ENCODE measurements at places on chromosomes 11 and 22.
A peak's percentile ranks its signal among the peaks of the same experiment; 100 is the strongest.

DNA sequence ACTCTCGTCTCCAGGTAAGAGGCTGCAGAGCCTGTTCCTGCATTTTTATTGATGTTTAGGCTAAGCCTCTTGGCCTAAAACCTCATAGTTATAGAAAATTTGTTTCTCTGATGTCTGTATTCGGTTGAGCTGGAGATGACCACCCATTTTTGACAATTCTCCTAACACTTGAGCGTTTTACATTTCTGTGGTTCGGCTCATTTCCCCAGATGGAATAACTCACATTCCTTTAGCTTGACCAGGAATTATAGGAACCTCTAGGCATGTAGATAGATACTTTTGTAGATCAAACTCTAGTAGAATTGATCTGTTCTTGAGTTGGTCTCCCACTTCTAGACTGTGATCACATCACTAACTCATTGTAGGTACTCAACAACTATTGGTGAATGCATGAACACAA lies 172.6 kb upstream of the CADM1 start:
- H3K4me1 ChIP-seq = no peaks in the 10 kb centered on the region
- H3K36me3 ChIP-seq = no peaks in the 10 kb centered on the region
- no peaks in the 10 kb centered on the region for H3K27me3 ChIP-seq
- no peak for DNase-seq
- H3K27ac ChIP-seq = no peak overlapping the region
- no peak overlapping the region for H3K4me3 ChIP-seq

DNA sequence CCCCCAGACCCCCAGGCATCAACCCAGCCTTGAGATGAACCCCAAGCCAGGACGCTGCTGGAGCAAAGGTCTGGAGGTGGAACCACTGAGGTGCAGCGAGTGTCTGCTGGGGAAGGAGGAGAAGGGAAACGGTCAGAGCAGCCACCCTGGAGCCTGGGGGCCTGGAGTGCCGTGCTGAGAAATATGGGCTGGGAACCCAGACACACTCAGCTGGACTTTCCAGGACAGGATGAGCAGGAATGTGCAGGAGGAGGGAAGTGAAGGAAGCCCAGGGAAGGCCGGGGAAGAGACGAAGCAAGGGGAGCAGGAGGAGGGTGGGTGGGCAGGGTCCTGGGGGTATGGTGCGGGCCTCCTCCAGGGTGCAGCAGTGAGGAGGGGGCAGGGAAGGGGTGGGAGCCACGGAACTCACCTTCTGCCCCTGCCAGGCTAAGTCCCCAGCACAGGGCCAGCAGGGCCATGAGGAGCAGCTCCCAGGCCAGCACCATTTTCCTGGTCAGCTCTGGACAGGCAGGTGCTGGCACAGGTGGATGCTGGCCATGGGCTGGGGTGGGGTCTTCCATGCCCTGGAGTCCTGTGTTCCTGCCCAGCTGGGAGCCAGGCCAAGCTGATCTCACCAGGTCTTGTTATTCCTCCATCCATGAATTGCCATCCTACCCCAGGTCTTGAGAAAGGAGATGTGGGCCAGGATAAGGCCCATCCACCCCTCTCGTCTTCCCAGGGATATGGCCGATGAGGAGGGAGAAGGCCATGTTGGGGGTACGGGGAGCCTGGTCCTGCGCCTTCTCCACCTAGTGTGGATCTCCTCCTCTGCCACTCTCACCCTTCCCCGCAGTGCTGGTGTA lies 40.0 kb downstream of the CSF2RB start:
- H3K36me3 ChIP-seq = peaks cover 2% of the 10 kb centered on the region
- H3K27ac ChIP-seq = no peak overlapping the region
- no peak for DNase-seq

DNA sequence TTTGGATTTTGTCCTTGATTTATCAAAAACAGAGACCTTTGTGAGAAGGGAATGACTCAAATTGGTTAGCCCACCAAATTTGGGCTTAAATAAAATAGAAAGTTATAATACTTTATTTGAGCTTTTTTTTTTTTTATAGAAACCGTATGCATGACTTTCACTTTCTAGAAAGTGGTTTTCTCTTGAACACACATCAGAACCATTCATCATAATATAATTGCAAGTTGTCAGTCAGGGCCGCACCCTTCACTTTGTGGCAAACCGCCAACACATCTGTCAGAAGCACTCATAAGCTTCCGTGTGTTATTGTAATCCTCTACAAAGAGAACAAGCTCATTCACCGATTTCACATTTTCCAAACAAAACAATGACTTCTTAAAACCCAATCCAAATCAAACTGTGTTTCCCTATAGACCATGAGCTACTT lies 76.1 kb downstream of the SOX6 start:
- DNase-seq = peak; percentile 13
- no peak overlapping the region for H3K27ac ChIP-seq
- no peak overlapping the region for H3K4me3 ChIP-seq
- no peaks in the 10 kb centered on the region for H3K27me3 ChIP-seq
- peaks cover 2% of the 10 kb centered on the region for H3K4me1 ChIP-seq

DNA sequence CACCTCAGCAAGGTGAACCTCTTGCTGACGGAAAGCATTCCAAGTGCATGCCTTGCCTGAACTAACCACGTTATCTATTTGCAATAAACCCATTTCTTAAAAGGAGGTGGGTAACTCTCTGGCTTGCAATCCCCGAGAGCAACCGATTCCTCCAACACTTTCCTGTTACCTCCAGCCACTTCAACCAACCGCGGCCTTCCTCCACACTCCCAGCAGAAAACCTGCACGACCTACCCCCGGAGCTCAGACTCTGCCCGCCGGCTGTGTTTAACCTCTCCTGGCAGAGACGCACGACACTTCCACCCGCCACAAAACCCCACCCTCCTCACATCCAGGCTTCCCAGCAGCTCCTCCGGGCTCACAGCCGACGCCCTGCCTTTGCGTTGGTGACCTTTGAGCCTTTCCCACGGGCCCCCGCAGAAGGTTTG lies 708 bp downstream of the SCO2 start:
- peak overlapping the region; percentile 92 for H3K27ac ChIP-seq
- DNase-seq = no peak
- peak overlapping the region; percentile 97 for H3K4me3 ChIP-seq
- peaks cover 8% of the 10 kb centered on the region for H3K27me3 ChIP-seq
- H3K36me3 ChIP-seq = peaks cover 43% of the 10 kb centered on the region
- H3K4me1 ChIP-seq = peaks cover 32% of the 10 kb centered on the region

GRCh38 chr11:31826536-31827438 lies 15.7 kb upstream of the PAX6 start:
- H3K27ac ChIP-seq = no peak overlapping the region
- no peak for DNase-seq
- peaks cover 25% of the 10 kb centered on the region for H3K4me1 ChIP-seq
- peak overlapping the region; percentile 26 for H3K4me3 ChIP-seq

DNA sequence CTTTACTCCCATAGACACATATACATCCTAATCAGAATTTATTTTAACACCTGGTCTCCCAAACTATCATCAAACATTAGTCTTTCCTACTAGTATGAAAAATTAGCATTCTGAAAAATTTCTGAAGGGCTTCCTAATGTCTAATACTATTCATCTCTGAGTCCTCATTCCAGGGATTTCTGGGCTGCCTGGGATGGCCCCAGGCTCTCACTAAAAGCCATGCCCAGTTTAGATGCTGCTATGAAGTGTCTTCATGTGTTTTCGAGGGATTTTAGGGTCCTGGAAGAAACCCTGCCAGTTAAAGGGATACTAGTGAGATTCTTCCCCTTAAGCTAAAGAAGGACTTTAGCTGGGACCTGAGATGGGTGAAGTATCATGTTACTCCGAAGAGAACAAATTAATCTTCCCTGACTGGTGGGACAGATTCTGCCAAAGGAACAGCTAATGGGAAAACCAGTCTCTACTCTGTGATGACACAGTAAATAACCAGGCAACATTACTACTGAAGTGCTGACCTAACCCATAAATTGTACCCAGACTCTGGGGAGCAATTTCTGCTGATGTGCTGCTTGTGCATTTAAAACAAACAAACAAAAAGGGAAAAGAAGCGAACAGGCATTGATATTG lies 342.6 kb downstream of the SOX6 start:
- no peak overlapping the region for H3K27ac ChIP-seq
- no peak overlapping the region for H3K4me3 ChIP-seq
- peaks cover 4% of the 10 kb centered on the region for H3K27me3 ChIP-seq
- no peaks in the 10 kb centered on the region for H3K4me1 ChIP-seq
- H3K36me3 ChIP-seq = no peaks in the 10 kb centered on the region
- no peak for DNase-seq

DNA sequence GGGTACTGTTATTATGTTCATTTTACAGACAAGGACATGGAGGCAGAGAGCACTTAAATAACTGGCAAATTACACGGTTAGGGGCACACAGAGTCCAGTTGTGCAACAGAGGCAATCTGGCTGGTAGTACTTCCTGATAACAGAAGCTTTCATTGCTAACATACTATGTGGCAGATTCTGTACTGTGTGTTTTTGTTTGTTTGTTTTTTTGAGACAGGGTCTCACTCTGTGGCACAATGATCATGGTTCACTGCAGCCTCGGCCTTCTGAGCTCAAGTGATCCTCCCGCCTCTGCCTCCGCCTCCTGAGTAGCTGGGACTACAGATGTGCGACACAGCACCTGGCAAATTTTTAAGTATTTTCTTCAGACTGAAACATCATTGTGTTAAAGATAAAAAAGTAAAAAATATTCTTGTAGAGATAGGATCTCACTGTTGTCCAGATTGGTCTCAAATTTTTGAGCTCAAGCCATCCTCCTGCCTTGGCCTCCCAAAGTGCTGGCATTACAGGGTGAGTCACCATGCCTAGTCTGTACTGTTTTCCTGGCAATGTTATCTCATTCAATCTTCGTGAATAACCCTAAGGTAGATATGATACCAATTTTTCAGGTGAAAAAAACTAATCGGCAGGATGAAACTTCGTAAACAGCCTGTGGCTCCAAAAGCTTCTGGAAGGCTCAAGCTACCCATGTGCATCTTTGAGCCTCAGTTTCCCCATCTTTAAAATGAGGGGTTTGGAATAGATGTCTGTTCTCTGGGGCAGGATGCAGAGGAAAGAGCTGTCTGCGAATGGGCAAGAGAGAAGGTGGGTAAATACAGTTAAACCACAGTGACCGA lies 921 bp upstream of the NUCB2 start:
- peaks cover 8% of the 10 kb centered on the region for H3K36me3 ChIP-seq
- H3K27ac ChIP-seq = peak overlapping the region; percentile 92
- no peaks in the 10 kb centered on the region for H3K27me3 ChIP-seq
- no peak for DNase-seq
- peak overlapping the region; percentile 83 for H3K4me3 ChIP-seq
- H3K4me1 ChIP-seq = peaks cover 34% of the 10 kb centered on the region

DNA sequence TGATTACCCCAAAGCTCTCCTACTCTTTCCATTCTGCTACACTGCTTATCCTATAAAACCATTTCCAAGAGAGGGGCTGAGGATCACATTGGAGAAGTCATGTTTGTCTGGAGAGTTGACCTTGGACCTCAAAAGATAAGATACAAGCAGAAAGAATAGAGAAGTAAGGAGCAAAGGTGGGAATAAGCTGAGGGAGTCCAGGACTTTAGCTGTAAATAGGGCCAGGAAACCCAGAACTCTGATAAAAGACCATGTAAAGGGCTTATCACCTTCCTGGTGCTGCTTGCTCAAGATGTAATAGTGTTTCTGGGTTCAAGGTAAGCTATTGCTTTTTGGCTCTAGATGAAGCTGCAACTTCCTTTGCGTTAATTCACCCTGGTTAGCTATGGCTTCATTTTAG lies 32.8 kb upstream of the CCDC90B start:
- H3K4me3 ChIP-seq = no peak overlapping the region
- no peak overlapping the region for H3K27ac ChIP-seq
- peaks cover 18% of the 10 kb centered on the region for H3K27me3 ChIP-seq
- no peaks in the 10 kb centered on the region for H3K4me1 ChIP-seq

GRCh38 chr22:49996518-49997250 lies 15.9 kb downstream of the IL17REL start:
- H3K4me1 ChIP-seq = peaks cover 7% of the 10 kb centered on the region
- no peak overlapping the region for H3K4me3 ChIP-seq
- H3K36me3 ChIP-seq = no peaks in the 10 kb centered on the region
- peaks cover 10% of the 10 kb centered on the region for H3K27me3 ChIP-seq
- no peak overlapping the region for H3K27ac ChIP-seq

GRCh38 chr11:117900720-117901440 lies 24.4 kb upstream of the FXYD6 start:
- DNase-seq = no peak
- H3K4me3 ChIP-seq = no peak overlapping the region
- H3K4me1 ChIP-seq = peaks cover 4% of the 10 kb centered on the region
- H3K27ac ChIP-seq = no peak overlapping the region

- H3K36me3 ChIP-seq = no peaks in the 10 kb centered on the region
- no peak overlapping the region for H3K27ac ChIP-seq
- peak; percentile 81 for DNase-seq
- H3K4me3 ChIP-seq = no peak overlapping the region
- H3K27me3 ChIP-seq = no peaks in the 10 kb centered on the region
- peaks cover 14% of the 10 kb centered on the region for H3K4me1 ChIP-seq
These were observed 12.2 kb upstream of the MFNG start for GRCh38 chr22:37498289-37498909.

DNA sequence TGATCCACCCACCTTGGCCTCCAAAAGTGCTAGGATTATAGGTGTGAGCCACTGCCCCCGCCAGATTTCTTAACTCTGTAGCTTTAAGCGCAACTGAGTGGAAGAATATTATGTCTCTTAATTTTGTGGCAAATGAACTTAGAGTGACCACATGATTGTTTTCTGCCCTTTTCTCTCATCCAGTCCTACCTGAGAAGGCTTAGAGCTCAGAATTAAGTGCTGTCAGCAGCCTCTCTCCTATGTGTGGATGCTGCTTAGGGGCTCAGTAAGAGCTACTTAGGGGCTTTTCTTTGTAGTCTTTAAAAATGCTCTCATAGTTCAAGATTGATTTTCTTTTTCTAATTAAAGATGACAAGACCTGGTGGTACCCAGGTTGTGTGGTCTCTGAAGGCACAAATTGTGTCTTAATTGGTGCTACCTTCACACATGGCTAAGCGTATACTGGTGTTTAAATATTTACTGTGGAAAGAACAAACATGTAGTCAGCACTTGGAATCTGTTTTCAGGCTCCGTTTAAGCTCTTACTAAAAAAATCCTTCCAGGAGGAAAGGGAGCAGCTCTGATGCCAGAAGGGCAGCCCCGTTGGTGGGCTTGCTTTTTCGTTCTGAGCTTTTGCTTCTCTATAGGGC lies 59.3 kb downstream of the DEPDC5 start:
- H3K4me1 ChIP-seq = peaks cover 3% of the 10 kb centered on the region
- peaks cover 37% of the 10 kb centered on the region for H3K36me3 ChIP-seq
- no peak overlapping the region for H3K27ac ChIP-seq
- DNase-seq = no peak
- no peaks in the 10 kb centered on the region for H3K27me3 ChIP-seq
- no peak overlapping the region for H3K4me3 ChIP-seq

All from activated naive CD8-positive, alpha-beta T cell treated with anti-CD3 and anti-CD28 coated beads for 36 hours (primary cell).